NCI-H526 (cell line): ENCODE measurements at places on chromosomes 3 and 15.

DNA sequence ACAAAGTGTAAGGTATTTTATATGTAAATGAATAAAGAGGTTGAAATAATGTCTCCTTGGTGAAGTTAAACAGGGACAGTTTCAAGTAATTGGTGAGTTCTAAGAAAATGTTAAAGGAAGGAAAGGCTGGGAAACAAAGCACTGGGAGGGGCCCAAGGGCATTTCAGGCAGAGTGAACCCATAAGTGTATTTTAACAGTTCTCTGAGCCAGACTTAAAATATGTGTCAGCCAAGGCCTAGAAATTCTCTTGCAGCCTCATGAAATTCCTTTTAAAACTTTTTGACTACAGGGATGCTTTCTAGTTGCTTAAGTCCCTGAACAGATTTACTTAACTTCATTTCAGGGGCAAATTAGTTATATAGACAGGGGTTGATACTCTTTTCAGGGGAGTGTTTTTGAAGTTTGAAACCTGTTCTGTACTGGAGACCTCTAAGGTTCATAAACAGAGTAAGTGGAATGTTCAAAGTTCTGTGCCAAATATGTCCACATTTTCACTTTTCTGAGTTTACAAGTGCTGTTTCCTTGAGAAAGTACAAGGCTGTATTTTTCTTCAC lies 77.6 kb downstream of the GALK2 start:
- no peak for DNase-seq

- DNase-seq: no peak
Measured at GRCh38 chr3:52682016-52682415, 3.7 kb downstream of the PBRM1 start.

- DNase-seq: no peak
Measured at GRCh38 chr3:4776980-4777581, 202.2 kb upstream of the BHLHE40 start.

GRCh38 chr15:87573534-87573933 lies 683.0 kb downstream of the NTRK3 start:
- DNase-seq: no peak

- no peak for DNase-seq
Measured at GRCh38 chr15:81274255-81274654, 49.7 kb downstream of the STARD5 start.

DNA sequence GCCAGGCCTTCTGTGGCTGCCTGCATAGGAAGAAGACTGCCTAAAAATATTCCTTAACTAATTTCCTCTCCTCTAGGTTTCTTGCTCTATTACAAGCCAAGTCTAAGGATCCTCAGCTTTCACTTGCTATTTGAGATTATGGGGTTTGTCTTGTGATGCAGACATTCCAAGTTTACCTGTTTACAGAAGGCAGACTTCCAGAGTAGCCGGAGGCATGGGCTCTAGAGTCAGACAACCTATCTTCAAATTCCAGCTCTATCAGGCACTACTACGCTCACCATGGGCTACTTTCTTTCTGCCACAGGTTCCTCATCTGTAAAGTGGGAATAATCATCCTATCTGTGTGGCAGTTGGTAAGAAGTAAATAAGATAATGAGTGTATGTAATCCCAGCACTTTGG lies 95.6 kb upstream of the BCL6 start:
- DNase-seq: no peak

- no peak for DNase-seq
Measured at GRCh38 chr3:11739706-11740105, 96.0 kb upstream of the VGLL4 start.

GRCh38 chr3:156788846-156789245 lies 37.3 kb upstream of the LEKR1 start:
- no peak for DNase-seq

DNA sequence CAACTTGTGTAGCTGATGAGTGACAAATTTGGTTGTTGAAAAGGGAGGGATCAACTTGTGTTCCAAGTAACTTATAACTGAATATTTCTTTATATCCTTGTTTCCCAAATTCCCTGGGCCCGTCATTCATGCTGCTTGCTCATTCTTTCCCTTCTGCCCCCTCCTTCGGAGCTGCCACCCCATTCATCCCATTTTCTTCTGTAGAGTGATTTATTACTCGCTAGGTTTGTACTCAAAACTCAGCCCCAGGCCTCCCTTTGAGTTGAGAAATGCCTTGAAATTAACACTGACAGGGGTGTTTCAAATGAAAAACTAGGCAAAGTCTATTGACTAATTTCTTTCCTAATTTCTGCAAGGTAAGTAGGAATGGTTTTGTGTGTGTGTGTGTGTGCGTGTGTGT lies 277.4 kb upstream of the SLCO3A1 start:
- DNase-seq: no peak

GRCh38 chr15:42070279-42070975 lies 23.9 kb downstream of the PLA2G4D start:
- DNase-seq: no peak

GRCh38 chr3:179401561-179401960 lies 49.7 kb downstream of the GNB4 start:
- DNase-seq: no peak

DNA sequence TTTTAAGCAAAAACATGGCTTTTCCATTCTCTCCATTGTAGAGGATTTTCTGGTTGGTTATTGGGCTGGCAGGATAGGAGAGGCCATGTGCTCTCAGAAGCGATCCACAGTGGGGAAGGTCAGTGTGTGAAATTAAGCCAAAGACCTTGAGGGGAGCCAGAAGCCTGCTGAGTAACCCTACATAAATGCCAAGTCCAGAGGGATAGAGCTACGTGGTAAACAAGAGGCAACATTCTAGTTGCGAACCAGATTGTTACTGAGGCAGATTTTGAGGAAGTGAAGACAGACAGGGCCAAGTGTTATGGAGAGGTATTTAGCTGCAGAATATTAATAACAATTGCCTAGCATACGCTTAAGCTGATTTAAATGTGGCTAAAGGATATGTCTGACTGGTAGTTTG lies 592.8 kb upstream of the GBE1 start:
- no peak for DNase-seq

- peak; percentile 45 for DNase-seq
Measured at GRCh38 chr3:7285505-7285904, 424.6 kb downstream of the GRM7 start.

DNA sequence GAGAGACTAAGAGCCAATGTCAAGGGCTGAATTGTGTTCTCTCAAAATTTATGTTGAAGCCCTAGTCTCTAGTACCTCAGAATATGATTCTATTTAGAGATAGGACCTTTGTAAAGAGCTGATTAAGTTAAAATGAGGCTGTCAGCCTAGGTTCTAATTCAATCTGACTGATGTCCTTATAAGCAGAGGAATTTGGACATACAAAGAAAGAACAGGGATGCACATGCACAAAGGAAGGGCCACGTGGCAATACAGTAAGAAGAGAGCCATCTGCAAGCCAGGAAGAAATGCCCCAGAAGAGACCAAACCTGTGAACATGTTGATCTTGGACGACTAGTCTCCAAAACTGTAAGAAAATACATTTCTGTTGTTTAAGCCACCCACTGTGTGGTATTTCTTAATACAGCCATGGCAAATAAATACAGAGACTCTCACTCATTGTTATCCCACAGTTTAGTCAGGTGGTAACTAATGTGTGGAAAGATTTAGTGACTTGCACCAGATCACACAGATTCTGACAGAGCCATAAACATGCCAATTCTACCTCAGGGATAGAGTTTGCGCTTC lies 652.2 kb downstream of the NAALADL2 start:
- DNase-seq: no peak

- DNase-seq: no peak
Measured at GRCh38 chr3:161540594-161540993, 44.0 kb downstream of the OTOL1 start.

GRCh38 chr3:58441514-58442450 lies 8.2 kb upstream of the PDHB start:
- DNase-seq: no peak

- peak; percentile 89 for DNase-seq
Measured at GRCh38 chr15:90873998-90874605, 5.7 kb downstream of the FURIN start.

DNA sequence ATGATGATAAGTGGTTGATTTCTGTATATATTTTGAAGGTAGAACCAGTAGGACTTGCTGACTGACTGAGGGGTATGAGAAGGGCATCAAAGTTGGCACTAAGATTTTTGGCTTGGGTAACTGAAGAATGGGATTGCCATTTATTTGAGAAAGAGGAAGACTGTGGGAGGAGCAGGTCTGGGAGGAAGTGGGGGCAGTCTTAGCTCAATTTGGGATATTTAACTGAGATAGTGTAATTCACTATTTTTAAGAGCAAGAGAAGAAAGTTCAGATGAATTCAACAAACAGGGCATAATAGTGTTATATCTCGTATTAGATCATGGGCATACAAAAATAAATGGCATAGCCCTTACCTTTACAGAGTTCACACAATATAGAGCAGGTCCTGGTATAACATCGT lies 1.7 kb downstream of the BUB1B start:
- DNase-seq: no peak

- DNase-seq: no peak
Measured at GRCh38 chr3:53788038-53788437, 58.2 kb downstream of the CHDH start.

DNA sequence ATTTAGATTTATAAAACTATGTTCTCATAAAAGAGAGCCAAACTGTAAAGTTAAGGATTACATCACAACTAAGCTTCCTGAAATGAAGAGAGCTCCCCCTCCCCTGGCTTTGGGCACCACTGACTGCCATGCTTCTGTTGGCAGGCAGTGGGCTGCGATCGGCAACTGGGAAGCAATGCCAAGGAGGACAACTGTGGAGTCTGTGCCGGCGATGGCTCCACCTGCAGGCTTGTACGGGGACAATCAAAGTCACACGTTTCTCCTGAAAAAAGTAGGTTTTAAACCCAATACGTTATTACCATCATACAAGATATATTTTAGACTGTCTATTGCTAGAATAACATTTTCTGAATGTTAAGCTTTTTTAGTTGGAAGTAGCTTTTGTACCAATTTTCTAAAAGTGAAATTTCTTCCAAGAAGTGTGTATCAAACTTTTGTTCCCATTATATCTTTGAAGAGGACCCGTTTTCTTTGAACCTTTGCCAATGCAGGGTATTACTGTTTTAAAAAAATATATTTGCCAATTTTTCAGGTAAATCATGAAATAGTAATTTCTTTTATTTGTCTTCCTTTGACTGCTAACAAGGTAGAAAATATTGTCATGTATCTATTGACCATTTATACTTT lies 184.1 kb downstream of the ADAMTSL3 start:
- DNase-seq: peak; percentile 54

- DNase-seq: peak; percentile 82
Measured at GRCh38 chr15:83248151-83249029, 36.1 kb downstream of the BNC1 start.

- DNase-seq: no peak
Measured at GRCh38 chr3:187986514-187986934, 167.4 kb upstream of the LPP start.

- DNase-seq: no peak
Measured at GRCh38 chr3:39404943-39405686, 1.4 kb upstream of the RPSA start.

DNA sequence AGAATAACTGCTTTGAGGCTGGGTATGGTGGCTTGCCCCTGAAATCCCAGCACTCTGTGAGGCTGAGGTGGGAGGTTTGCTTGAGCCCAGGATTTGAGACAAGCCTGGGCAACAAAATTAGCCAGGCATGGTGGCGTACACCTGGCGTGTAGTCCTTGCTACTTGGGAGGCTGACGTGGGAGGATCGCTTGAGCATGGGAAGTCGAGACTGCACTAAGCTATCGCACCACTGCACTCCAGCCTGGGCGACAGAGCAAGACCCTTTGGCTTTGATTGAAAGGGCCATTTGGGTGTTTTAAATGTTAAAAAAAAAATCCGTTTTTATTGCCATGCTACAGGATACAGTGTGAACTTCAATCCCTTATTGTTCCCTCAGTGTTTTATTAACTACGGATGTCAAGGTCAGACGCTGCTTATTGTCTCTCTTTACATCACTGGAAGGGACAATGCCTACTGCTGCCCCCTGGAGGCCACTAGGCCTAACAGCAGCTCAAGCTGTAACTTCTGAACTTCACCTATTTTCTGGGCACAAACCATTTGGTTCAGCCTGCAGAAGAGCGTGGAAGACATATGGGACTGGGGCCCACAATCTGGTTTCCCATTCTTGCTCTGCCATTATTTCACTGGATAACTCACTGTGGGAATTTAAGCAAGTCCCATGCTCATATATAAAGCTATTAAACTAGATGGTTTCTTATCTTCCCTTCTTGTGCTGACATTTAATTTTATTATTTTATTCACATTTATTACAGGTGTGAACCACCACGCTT lies 15.3 kb upstream of the IREB2 start:
- DNase-seq: peak; percentile 69

GRCh38 chr3:126747768-126748167 lies 43.7 kb downstream of the CHCHD6 start:
- no peak for DNase-seq

DNA sequence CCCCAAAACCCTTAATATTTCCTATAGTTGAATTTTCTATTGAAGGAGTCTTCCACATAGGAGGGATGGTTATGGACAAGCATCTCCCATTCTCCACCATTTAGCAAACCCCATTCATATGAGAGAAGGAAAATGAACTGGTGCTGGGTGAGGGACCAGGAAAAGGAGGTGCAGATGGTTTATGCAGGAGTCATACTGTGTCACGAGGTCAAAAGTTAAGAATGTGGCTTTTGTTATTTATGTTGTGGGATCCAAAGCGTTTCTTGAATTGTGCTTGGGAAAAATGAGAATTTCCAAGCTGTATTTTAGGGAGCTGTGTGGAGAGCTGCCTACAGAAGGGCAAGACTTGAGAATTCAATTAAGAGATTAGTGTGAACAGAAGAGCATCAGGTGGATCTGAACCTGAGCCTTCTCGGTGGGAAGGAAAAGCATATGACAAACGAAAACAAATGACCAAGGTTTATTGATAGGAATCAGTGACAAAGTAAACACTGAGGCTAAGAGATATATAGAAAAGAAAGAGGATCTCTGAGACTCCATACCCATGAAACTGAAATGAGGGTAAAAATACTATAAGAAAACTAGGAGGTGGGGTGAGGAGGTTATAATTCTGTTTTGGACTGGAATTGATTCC lies 473.3 kb upstream of the NR2F2 start:
- no peak for DNase-seq

- DNase-seq: no peak
Measured at GRCh38 chr15:99345242-99345641, 94.0 kb downstream of the LRRC28 start.

- peak; percentile 2 for DNase-seq
Measured at GRCh38 chr3:27340534-27340933, 28.6 kb downstream of the NEK10 start.
